AG09309 (cell line): ENCODE measurements at places on chromosomes 7 and 10.

- no peak for DNase-seq
Measured at GRCh38 chr10:43870968-43871439, 222.3 kb upstream of the ZNF32 start.

GRCh38 chr7:39091774-39092173, 114.1 kb downstream of the POU6F2 start:
- no peak for DNase-seq

DNA sequence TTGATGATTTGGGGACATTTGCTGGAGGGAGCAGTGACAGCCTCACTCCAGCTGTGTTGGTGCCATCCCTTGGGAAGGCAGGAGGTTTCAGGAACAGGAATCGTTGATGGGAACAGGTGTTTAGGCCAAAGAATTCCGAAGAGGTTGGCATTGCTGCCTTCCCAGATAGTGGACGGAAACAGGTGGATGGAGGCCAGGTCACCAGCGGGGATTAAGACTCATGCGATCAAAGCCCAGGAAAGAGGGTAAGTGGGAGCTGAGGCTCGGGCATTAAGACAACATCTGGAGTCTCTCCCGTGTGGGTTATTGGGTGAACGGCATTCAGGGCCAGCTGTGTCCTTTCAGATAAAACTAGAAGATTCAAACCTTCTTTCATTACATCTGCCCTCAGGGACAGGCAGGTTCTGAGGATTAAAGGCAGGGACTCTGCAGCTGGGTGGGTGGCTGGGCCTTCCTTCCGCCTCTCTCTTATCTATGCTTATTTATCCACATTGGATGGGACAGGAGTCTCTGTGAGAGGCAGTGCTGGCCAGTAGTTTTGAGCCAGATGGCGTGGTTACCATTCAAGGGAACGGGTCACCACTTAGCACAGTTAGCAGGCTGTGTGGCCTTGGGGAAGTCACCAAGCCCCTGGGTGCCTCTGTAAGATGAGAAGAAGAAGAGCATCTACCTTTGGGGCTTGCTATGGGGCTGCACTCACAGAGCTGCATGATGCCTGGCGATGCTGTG, 67.6 kb downstream of the INSIG1 start:
- no peak for DNase-seq

DNA sequence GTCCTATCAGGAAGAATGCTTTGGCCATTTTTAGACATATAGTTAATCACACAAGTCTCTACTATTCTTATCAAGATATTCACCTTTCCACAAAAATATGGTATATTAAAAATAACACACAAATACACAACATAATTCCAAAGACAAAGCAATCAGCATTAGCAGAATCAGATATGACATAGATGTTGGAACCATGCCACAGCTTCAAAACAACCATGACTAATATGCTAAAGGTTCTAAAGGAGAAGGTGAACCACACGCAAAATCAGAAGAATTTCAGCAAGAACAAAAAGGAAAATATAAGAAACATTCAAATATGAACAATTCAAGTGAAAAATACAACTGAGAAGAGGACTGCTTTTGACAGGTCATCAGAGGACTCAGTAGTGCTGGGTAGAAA, 670.2 kb upstream of the SORCS1 start:
- no peak for DNase-seq

DNA sequence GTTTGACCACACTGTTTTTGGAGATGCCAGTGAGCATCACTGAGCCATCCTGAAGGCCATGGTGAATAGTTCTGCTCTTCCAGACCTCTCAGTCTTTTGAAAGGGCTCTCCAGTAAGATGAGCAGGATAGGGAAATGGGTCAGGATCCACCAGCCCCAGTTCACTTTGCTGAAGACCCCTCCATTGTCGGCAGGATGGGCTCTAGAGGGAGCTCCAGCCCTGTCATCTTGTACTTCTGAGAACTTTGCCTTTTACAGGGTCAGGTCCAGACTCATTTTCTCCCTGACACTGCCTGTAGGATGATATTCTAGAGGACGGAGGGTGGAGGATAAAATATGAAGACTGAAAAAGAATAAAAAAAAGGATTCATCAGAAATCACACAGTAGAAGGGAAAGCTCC, 13.1 kb downstream of the LHFPL3 start:
- no peak for DNase-seq

GRCh38 chr10:14953424-14954000, 384 bp downstream of the DCLRE1C start:
- no peak for DNase-seq

- no peak for DNase-seq
Measured at GRCh38 chr10:29199941-29200679, 88.8 kb upstream of the LYZL1 start.

- DNase-seq, result no peak
Measured at GRCh38 chr7:28442540-28443420, 30.5 kb downstream of the CREB5 start.

DNA sequence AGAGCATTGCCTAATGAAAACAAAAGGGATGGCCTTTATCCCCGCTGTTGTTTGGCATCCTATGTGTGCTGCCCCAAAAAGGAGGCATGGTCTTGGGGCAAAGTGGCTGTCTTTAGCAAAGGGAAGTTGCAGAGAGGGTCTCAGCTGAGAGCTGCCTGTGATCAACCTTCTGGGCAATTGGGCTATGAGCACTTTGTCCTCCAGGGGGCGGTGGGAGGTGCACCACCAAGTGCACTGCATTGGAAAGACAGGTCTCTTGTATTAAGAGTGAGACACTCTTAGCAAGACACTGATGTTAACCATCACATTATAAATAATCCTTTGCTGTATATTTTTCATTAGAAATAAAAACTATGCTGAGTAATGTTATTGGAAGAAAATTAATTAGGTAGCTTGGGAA, 314.8 kb downstream of the POM121L12 start:
- DNase-seq, result no peak

GRCh38 chr10:75388082-75388481, 13.5 kb downstream of the ZNF503 start:
- no peak for DNase-seq

DNA sequence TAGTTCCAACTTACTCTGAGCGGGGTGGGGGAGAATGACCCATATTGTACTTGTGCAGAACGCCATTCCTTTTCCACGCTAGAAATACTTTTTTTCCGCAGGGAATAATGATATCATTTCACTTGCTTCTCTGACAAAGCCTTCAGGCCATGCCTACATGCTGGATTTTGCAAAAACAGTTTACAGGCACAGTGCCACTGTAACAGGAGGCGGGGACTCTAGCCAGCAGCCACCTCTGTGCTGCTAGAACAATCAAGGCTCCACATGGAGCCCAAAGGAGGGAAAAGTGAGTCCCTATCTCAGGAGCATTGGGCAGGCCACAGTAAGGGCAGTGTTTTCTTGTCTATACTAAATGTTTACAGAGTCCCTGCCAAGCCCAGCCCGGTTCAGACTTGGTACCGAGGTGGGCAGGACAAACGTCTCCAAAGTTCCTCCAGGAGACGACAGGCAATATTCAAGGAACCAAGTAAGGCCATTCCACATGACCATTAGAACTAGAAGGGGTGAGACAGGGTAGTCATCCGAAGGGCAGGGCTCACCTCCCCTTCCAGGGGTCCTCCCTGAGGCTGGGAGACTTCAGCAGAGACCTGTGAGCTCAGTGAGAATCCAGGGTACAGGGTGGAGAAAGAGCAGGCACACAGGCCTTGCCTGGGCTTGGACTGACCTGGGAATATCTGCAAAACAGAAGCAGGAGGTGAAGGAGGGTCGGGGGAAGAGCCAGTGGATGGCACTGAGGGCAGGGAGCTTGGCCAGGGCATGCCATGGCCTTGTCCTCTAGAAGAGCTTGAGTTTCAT, 90.9 kb upstream of the NPS start:
- DNase-seq, result no peak

DNA sequence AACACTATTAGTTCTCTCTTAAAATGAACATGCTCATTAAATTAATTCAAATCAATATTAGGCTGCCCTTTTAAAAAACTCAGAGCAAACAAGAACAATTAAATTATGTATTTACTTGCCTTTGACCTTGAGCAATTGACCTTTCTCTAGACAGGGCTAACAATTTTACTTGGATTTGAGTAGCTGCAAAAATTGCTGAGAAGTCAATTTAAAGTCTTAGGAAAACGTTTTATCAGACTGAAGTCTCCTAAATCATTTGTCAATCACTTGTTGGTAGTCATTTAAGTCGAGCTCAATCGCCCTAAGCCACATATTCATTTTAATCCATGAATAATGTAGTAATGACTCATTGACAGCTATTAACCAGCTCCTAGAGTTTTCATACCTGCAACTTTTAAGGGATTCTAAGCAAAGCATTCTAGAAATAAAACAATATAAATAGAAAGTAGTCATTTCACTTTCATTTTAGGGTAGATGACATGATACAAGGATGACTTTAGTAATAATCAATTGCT, 84.9 kb upstream of the SEC61G start:
- DNase-seq, result no peak

DNA sequence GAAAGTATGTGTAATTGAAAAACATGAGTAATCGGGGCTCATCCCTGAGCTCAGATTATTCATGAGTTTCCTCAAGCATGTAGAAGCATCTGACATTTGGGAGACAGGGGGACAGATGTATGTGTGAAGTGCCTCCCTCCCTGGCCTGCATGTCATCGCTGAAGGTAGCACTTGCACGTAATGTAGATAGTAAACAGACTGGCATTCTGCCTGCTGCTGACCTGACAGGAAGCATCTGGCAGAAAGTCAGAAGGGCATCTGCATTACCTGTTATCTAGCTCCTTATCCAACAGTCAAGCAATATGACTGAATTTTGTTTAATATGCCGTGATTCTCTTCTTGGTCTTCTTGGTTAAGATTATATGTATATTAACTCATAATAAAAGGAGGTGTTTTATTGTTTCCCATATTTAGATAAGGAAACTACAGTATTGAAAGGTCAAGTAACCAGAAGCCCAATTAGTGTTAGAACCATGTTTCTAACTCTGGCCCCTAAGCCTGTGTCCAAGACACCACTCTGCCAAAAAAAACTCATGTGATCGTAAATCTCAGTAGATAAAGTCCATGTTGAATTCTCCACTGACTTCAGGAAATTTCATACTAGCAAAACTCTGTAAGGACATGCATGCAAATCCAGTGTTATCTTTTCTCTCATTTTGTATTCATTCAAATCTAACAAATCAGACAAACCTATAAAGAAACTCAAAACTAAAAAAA, 918.1 kb upstream of the MBL2 start:
- no peak for DNase-seq

- DNase-seq, result no peak
Measured at GRCh38 chr7:48004032-48004431, 24.6 kb upstream of the HUS1 start.

DNA sequence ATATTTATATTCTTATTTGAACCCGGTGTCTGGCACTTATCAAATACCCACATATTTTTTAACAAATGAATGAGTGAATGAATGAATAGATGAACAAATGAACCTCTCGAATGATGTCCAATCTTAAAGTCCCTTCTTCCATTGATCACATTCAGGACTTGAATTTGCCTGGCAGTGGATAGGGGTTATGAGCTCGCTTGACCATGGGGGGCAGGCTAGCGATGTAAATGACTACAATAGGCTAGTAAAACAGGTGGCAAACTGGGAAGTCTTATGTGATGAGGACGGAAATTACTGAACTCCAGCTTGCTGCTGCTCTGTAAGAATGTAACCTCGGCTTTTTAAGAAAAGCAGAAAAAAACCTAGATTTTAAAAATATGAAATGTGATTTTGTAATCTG, 247.7 kb upstream of the DKK1 start:
- DNase-seq, result no peak

GRCh38 chr10:77944519-77944918, 18.0 kb upstream of the DLG5 start:
- peak; percentile 65 for DNase-seq

DNA sequence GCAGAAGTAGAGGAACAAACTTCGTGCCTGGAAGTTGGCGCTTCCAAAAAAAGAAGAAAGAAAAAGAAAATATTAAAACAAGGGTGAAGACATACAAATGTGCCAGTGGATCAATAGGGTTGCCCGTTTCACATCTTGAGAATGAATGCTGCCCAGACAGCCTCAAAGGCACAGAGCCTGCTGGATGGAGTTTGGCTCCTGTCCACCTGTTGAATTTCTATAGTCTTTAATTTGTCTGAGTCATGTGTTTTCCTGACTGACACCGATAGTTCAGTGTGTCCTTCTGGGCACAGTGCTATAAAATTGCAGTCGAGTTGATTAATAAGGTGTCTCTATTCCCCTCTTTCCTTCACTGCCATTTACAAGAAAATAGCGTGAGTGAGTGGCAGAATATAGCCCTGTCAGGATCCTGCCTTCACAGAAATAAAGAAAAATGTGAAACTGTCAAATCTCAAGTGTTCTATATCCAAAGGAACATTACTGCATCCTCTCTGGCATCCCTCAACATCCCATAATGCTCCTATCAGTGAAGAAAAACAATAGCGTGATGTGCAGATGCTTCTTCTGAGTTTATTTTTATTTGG, 471.3 kb upstream of the AUTS2 start:
- no peak for DNase-seq
